SHP77 (cell line): ENCODE measurements at places on chromosomes 11 and 22.
A peak's percentile ranks its signal among the peaks of the same experiment; 100 is the strongest.

DNA sequence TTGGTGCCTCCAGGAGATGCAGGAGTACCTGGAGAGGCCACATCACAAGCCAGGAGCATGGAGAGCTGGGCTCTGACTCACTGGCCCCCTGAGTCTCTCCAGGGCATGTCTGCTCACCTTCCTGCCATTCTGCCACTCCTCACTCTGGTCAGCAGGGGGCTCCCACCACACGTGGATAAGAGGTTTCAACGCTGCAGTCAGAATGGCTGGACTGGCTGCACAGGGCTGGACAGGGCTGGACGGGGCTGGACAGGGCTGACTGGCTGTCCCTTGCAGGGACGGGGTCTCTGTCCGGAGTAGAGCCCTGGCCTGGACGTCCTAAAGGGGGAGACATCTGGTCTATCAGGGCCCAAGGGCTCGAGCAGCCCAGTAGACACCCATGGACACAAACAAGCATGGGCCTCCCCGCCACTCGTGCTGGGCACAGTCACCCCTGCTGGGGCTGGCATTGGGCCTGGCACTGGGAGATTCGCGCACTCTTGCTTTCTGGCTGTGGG, 34.6 kb downstream of the CYTH4 start:
- peak; percentile 73 for DNase-seq

DNA sequence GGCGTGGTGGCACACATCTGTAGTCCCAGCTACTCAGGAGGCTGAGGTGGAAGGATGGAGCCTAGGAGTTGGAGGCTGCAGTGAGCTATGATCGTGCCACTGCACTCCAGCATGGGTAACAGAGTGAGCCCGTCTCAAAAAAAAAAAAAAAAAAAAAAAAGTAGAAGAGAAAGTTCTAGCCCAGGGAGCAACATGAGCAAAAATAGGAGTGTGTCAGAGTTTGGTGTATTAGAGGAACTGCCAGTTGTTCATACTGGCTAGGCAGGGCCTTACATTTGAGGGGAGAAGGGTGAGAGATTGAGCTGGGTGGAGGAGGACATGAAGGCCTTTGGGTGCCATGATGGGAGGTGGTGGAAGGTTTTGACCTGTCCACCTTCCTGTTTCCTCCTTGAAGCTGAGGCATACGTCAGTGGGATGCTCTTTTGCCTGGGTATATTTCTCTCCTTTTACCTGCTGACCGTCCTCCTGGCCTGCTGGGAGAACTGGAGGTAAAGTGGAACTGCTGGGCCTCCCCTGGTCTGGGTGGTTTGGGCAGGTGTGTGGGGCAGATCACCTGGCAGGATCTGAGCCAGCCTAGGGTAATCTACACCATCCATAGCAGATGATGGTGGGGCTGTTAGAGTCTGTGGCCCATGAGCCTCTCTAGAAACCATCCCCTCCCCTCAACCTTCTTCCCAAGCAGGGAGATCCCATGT, 7.3 kb downstream of the SIDT2 start:
- DNase-seq, result no peak

DNA sequence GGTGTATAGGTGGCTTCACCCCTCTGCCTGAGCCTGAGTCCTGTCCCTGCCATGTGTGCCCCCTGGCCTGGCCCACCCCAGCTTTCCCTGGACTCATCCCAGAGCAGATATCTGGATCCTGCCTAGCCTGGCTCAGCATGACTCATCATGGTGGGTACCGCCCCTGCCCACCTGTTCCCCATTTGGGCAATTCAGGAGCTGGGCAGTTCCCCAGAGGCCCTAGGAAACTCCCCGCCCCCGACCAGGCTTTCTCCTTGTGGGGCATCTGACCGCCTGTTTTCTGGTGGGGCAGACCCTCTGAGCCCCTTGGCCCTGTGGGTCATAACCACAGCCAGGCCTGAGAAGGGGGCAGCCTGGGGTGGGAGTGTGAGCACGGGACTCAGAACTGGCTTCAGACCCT, 4.4 kb downstream of the TSPO start:
- no peak for DNase-seq

GRCh38 chr22:49929994-49930575, 11.7 kb downstream of the CRELD2 start:
- no peak for DNase-seq

GRCh38 chr11:15716550-15716949, 601.8 kb downstream of the INSC start:
- peak; percentile 27 for DNase-seq

DNA sequence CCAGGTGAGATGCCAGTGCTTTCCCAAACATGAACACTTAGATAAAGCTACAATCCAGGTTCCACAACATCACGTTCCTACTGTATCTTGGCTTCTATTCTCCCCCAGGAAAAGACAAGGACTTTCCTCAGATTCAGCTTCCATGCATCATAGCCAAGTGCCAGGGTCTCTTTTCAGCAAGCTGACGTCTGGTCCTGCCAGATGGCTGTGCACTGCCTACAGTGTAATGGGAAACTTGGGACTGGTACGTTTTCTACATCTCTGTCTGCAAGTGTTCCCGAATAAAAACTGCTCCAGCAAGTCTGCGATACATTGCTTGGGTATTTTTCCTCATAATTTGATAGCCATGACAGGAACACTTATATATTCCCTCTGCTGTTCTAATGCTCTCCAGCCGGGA, 412.5 kb downstream of the FAM181B start:
- no peak for DNase-seq

- no peak for DNase-seq
These were observed 15.2 kb upstream of the FCHSD2 start for GRCh38 chr11:73157101-73158010.

DNA sequence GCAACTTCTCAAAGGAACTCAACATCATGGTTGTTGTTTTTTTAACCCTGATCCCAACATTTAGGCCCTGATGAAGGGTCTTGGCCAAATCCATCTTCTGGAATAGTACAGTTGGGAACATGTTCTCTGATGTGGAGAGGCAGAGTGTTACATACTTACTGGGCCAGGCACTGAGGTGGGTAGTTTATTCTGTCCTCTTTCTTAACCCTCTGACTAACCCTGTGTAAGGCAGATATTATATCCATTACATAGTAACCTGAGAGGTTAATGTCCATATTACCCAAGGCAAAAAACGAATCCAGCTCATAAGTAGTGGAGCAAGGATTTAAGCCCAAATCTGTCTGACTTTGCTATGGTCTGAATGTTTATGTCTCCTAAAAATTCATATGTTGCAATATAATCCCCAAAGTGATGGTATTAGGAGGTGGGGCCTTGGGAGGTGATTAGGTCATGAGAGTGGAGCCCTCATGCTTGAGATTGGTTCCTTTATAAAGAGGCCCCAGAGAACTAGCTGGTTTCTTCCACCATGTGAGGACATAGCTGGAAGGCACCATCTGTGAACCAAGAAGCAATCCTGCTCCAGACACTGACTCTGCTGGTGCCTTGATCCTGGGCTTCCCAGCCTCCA, 16.3 kb downstream of the PPFIBP2 start:
- no peak for DNase-seq

- DNase-seq, result no peak
These were observed 3.6 kb downstream of the NEAT1 start for GRCh38 chr11:65425971-65426838.

DNA sequence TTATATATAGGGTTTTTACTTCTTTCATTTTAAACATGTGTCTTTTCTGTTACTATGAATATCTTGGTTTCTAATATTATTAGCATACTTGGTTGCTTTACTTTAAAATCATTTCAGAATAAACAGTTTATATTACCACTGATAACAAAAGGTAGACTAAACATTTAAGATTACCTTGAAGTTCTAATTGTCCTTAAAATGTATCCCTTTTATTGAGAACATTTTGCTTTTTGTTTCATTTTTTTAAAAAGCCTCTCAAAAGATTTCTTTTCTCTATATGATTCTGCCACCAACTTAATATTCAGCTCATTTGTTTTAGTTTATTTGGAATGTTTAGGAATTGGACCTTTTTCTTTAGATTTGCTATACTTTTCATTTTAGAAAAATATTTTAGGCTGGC, 39.6 kb downstream of the MED15 start:
- no peak for DNase-seq

DNA sequence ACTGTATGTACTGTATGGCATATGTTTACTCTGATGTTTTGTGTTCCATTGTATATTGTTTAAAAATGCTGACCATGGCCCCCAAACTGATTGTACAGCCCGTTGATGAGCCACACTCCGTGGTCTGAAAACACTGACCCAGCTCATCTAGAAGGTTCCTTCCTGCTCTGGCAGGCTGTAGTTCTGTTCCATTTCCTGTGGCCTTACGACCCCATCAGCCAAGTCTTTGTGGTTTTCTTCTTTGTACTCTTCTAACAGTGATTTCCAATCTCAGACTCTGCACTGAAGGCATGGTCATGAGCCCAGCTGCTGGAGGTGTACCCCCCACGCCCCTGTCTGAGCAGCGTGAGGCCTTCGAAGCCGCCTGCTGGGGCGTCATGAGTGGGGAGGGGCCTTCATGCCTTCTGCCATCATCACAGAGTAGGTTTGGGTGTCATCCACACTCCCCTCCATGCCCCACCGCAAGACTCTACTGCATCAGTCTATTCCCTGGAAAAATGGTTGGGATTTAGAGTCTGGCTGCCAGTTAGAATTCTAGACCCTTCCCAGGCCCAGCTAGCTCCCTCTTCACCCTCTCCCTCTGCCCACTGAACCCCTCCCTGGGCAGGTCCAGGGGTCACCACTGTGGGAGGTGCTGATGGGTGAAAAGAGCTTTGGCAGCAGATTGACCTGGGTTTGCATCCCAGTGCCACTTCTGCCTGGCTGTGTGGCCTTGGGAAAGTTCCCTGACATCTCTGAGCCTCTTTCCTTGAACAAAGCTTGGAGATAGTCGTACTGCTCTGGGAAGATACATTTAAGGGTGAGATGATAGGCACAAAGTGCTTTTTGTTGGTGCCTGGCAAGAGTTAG, 11.3 kb upstream of the C11orf96 start:
- no peak for DNase-seq

GRCh38 chr11:128891913-128892398, 800 bp downstream of the KCNJ5 start:
- DNase-seq, result no peak

DNA sequence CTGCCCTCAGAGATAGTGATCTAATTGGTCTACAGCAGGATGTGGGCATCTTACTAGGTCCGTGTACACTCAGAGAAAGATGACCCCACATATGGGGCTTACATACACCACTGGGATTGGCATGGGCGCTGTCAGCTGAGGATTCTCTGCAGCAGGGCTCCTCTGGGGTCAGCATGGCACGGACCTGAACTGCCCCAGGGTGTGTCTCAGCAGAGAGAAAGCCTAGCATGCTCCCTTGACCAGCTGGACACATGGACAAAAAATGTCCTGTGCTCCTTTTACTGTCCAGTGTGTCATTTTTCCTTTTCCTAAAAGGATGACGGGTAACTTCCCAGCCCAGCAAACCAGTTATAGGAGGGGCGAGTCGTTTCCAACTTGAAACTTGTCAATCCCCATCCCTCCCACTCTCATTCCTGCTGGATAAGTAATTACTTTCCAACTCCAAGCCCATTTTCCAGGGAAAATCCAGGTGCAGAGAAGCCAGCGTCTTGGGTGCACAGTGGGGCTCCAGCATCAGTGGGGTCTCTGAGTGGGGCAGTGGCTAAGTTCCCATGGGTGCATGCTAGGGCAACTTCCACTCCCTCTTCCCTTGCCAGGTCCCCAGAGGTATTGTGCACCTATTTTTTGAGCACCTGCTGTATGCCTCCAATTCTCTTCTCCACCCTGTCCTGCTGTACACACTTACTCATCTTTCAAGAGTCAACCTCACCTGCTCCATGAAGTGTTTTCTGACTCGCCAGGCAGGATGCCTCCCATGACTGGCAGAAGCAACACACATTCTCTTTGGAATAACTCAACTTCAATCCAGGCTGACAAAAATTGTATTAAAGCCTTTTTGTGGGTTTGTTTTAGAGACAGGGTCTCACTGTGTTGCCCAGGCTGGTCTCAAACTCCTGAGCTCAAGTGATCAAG, 5.0 kb downstream of the VSTM5 start:
- DNase-seq, result no peak

DNA sequence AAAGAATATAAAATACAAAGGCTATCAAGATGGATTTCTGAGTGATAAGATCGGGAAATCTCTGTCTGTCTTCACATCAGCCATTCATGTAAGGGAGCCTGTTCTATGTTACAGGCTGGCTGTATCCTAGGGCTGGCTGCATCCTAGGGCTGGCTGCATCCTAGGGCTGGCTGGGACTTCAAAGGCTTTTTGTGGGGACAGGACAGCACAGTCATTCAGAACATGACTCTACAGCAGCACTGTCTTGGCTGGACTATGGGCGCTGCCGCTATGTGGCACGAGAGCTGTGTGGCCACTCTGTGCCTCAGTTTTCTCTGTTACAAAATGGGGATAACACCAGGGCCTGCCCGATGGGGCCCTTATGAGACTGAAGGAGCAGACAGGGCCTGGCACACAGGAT, 10.2 kb downstream of the ADAMTS8 start:
- no peak for DNase-seq

DNA sequence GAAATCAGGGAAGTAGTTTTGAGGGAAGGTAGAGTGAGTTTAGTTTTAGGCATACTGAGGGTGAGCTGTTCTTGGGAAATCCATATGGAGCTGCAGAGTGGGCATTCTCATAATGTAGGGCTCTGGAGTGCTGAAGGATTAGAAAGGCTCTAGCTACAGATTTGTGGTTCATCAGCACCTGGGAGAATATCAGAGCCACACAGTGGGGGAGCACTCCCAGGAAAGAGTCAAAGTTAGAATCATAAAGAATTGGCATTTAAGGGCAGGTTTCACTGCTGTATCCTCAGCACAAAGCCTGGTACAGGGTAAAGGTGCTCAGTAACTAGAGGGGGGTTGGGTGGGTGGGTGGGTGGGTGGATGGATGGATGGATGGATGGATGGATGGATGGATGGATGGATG, 52.5 kb downstream of the SLN start:
- no peak for DNase-seq

DNA sequence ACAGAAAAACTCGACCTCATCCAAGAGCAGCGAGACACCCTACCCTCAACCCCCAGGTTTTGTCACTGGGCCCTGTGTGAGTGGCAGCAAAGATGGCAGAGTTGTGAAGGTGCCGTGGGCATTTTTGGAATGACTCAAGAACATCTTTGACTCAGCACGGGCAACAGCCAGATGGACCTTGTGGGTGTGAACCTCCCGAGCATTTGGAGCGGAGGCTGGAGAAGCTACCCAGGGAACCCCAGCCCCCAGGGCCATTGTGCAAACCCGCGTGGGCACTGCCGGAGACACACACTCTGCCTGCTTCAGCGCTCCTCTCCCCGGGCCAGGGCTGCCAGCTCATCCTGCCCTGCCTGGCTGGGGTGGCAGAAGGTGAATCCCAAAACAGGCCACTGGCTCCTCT, 66.1 kb downstream of the PANX1 start:
- DNase-seq, result no peak

DNA sequence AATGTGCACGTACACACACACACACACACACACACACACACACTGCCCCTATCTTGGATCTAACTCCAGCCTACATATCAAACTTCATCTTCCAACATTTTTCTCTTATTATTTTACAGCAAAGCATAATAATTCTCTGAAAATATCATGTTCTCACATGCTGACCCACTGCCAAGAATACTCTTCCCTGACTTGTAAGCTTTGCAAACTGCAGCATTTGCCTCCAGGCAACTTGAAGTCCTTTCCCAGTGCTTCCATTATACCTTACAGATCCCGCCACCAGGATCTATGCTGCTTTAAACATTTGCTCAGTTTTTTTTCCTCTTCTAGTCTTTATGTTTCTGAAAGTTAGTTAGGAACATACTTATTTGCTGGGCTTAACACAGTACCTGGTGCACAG, 483.3 kb upstream of the ARHGAP42 start:
- DNase-seq, result no peak
